A549 treated with AZD2906 at 1 μM for 4 hours (cell line): ENCODE measurements at places on chromosomes 1 and 21. TPM values are rescaled to one million over a fixed set of nuclear protein-coding genes. Genes with fewer than 3 reads are reported as not detected.

MTARC1 gene
- 8.1 to 8.9 TPM (median 8.5 TPM) in 5 replicates for total RNA-seq

DYNLT5 gene
- not detected in 5 replicates for total RNA-seq

USP48 gene
- 14.1 to 18.8 TPM (median 16.2 TPM) in 5 replicates for total RNA-seq

GBP7 gene
- total RNA-seq = not detected in 5 replicates

ZMYND12 gene
- 0.14 to 0.63 TPM (median 0.34 TPM) in 5 replicates for total RNA-seq

ARHGAP29 gene
- 10.6 to 18.0 TPM (median 12.2 TPM) in 5 replicates for total RNA-seq

TLR5 gene
- 0.13 to 0.24 TPM (median 0.19 TPM) in 5 replicates for total RNA-seq

PLEKHA6 gene
- total RNA-seq = 30.7 to 35.1 TPM (median 33.3 TPM) in 5 replicates

LRRC71 gene
- total RNA-seq = 0.06 to 0.19 TPM (median 0.15 TPM) in 5 replicates

NTRK1 gene
- 0.10 to 0.15 TPM (median 0.13 TPM) in 5 replicates for total RNA-seq

PRR9 gene
- total RNA-seq = 0.05 TPM in 1 of 5 replicates, not detected in the others

AIDA gene
- 60.7 to 69.9 TPM (median 68.4 TPM) in 5 replicates for total RNA-seq

EDARADD gene
- 2.9 to 3.8 TPM (median 3.3 TPM) in 5 replicates for total RNA-seq

ITLN2 gene
- total RNA-seq = 0.64 to 0.98 TPM (median 0.83 TPM) in 5 replicates

ZNF593OS gene
- 0.18 to 0.28 TPM in 2 of 5 replicates, not detected in the others for total RNA-seq

ZNF436 gene
- 4.8 to 5.9 TPM (median 5.0 TPM) in 5 replicates for total RNA-seq

CFHR4 gene
- total RNA-seq = not detected in 5 replicates

ATAD3C gene
- not detected in 5 replicates for total RNA-seq

NMNAT2 gene
- total RNA-seq = 0.47 to 0.85 TPM (median 0.70 TPM) in 5 replicates

LRRC39 gene
- 0.05 to 0.13 TPM (median 0.10 TPM) in 5 replicates for total RNA-seq

CD34 gene
- 0.02 to 0.06 TPM in 2 of 5 replicates, not detected in the others for total RNA-seq

CCDC185 gene
- total RNA-seq = 0.03 to 0.05 TPM (median 0.03 TPM) in 3 of 5 replicates, not detected in the others
